Esophagus squamous epithelium (tissue), 5 donors: ENCODE measurements at places on chromosomes 2 and 18.

GRCh38 chr18:63145851-63146555 is 173.6 kb downstream of the BCL2 start:
- no peak for DNase-seq

GRCh38 chr2:233026198-233026813 is 6.2 kb upstream of the NEU2 start:
- DNase-seq: no peak

- no peak for DNase-seq
Observed at GRCh38 chr2:31896293-31896692, 114.5 kb downstream of the MEMO1 start.

DNA sequence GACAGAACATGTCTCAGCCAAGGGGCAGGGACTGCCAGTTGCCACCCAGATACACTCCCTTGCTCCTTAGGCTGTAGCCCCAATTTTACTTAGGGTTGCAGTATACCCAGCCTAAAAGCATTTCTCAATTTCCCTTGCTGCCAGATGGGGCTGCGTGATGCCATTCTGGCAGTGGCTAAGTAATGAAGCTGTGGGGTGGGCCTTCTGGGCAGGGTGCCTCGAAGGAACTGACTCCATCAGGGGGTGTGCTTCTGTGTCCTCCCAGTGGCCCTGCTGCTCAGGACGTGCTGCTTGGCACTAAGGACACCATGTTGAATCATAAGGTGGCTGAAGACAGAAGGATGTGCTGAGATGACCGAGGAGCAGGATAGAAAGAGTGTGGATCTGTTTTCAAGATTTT is 74.2 kb downstream of the VWA3B start:
- DNase-seq: no peak

DNA sequence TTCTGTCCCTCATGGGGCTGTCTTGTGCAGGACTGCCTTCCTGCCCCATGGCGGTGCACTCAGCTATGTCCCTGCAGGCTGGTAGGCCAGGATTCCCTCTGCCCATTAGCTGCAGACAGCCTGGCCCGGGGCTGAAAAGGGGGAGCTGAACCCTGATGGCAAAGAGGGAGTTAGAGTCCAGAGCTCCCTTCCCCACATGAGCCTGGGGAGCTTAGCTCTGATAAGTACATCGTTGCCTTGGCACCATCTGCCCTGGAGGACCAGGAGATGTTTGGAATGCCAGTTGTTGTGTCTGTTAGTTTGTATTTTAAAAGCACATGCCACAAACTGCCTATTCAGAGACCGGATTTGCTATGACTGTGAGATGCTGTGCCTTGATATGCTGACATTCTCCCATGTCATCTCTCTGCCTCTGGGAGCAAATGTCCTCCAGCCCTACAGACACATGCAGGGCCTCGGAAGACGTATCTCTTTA is 65.1 kb upstream of the AFF3 start:
- no peak for DNase-seq

GRCh38 chr2:222548992-222549391 is 106.9 kb downstream of the FARSB start:
- DNase-seq: no peak

DNA sequence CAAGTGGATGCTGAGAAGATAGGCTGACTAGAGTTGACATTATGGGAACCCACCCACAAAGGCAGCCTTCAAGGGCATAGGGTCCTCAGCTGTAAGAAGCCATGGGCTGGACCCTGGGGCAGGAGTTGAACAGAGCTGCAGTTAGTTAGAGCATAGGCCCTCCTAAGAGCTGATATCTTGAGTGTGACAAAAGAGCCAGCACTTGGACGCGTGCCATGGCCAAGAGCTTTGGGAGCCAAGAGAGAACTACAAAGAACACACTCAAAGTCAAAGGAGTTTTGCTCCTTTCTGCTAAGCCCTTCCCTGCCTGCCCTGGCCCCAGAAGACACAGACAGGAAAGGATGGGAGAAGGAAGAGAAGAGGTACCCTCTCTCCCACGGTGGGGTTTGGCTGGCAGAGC is 29.9 kb upstream of the AGAP1 start:
- DNase-seq: no peak

- DNase-seq: no peak
Observed at GRCh38 chr2:101251844-101252407, 760 bp upstream of the CNOT11 start.

DNA sequence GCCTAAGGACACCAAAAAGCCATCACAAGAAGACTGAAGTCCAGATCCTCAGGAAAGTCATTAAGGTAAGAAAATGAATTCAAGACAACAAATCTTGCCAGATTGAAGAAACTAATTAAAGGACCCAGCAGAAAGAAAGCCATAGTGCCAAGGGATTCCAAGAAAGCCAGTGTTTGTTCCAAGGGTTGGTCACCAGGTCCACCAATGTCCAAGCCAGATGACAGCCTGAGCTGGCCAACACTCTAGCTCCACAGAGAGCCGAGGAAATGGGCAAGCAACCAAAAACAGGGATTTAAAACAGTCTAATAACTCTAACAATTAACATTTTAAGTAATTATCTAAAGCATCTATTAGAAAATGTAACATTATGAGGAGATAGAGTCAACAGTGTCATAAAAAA is 49.2 kb downstream of the DNER start:
- DNase-seq: no peak

DNA sequence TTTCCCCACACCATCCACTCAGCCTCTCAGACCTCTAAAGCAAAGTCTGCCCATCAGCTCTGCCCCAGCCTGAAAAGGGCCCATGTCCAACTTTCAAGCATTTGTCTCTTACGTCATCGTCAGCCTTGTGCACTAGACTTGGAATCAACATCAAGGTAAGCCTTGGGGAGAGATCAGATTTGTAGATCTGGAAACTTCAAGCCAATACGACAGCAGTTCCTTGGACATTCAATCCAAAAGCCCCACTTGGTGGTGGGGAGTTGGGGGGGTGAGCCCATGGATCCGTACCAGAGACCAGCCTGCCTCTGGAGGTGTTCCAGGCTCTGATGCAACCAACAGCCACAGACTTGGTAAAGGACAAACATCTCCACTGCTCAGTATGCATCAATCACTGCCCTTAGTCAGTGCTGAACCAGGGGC is 206.8 kb upstream of the MEIS1 start:
- DNase-seq: no peak

GRCh38 chr2:214103276-214104001 is 307.4 kb upstream of the VWC2L start:
- no peak for DNase-seq

DNA sequence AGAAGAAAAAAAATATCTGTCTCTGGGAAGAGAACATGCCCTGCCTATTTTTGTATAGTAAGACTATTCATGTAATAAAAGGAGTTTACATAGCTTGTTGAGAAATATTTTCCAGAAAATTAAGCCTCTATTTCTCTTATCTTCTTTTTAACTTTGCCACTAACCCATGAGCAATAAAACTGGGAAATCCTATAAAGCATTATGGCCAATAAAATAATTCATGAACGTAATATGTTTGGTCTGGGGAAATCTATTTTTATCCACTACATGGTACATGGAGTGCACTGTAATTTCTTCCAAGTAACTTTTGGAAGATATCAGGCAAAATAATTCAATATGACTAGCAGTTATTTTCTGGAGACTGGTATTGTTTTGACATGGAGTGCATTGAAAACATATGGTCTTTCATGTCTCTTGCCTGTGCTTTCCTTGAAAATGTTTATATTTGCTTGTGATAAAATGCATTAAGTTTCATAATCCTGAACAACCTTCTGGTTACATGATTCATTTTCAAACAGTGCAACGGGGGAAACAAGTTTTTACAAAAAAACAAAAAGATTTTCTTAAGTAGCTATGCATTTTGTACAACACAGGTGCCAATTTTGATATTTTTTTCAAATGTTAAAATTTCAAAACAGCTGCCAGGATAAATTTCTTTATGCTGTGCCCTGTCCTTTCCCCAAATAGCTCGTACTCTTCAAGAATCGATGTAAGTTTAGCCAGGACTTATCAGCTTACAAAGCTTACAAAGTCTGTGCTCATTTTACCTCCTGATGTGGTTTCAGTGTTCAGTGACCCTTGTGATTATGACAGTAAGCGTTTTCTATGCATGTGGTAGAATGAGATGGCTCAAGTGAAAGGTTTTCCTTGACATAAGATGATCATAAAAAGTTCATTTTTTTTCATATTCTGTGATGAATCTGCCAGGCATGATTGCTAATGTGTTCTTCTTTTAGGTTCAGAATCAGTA is 194.5 kb downstream of the UBE2E3 start:
- DNase-seq: no peak

- no peak for DNase-seq
Observed at GRCh38 chr2:63790906-63791305, 50.8 kb upstream of the UGP2 start.

DNA sequence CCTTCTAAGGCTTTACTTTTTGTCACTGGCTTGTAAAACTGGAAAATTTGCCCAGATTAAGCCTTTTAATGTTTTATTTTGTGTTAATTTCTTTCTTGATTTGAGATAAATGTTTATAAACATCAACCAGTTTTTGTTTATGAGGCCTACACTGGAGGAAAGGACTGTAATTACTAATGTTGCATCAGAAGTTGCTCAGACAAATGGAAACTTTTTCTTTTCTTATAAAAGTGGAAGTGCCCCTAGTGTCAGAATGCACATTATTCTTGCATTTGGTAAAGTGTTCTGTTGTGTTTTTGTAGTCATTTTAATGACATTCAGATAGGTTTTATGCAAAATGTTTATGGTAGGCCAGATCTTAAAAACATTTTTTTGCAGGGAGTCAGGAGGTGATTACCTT is 25.3 kb downstream of the LCLAT1 start:
- no peak for DNase-seq

- DNase-seq: no peak
Observed at GRCh38 chr2:189952536-189953109, 109.9 kb downstream of the MSTN start.

DNA sequence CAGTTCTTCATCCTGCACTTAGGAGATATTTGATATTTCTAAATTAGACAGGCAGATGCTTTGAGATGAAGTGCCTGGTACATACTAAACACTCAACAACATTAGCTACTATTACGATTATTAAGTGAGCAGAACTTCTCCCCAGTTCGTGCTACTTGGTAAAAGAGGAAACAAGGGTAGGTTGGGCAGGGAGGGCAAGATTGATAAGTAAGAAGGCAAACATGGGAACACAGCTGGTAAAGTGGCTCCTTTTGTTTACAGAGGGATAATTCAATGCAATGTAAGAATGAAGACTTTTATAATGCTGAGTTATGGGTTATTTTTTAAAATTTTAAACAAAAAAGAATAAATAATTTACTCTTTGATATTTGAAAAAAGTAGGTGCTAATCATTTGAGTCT is 15.9 kb upstream of the WIPF1 start:
- no peak for DNase-seq

GRCh38 chr2:180258579-180258978 is 251.5 kb upstream of the CWC22 start:
- DNase-seq: no peak

- DNase-seq: no peak
Observed at GRCh38 chr2:160994141-160995002, 165.9 kb upstream of the TANK start.

DNA sequence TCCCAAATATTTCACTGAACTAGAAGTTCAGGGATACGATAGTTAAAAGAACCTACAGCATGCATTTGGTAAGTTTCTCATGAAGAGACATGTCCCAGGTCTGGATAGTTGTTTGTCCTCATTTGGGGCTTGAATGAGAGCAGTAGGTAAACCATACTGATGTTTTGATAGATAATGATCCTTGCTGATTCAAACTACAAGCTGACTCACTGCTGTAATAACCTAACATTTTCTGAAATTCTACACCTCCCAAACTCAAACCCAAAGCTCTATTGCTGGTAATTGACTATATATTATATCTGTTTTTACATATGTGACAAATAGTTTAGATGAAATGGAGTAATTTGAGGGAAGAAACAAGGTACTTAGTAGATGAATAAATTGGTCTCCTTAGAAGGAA is 154.1 kb upstream of the BOD1L2 start:
- DNase-seq: no peak

DNA sequence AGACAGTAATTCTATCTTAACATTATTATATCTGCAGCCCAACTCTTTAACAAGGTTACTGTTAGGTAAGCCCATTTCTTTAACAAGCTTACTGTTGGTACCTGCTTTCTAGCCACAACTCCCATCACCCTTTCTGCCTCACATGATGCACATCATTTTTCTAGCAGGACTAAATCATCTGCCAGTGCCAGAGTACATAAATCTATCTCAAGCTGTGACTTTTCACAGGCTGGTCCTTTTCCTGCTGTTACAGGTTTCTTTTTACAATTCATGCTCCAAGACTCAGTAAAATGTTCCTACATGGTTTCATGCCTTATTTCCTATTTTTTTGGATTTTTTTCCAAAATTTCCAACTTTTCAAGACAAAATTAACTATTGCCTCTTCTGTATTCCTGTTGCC is 30.4 kb upstream of the ZC3H15 start:
- no peak for DNase-seq

- no peak for DNase-seq
Observed at GRCh38 chr2:3023531-3023930, 354.1 kb downstream of the EIPR1 start.

DNA sequence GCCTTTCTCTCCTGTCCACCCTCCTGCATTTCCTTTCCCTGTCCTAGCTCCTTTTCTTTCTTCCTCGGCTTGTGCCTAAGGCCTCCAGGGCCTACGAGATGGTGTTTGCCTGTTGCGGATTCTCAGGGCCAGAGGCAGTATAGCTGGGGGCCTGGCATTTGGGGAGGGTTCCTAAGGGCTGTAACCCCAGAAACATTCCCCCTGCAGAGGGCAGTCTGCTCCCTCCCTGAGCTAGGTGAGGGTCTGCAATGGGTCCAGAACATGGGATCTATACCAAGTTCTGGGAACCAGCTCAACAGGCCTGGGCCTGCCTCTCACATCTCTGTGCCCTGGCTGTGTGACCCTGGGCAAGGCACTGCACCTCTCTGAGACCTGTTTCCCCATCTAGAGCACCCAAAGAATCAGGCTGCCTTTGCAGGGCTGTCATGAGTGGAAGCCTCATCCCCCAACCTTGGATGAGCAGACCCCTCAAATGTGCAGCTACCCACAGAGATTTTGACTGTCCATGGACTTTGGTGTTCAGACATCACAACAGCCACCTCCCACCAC is 97.5 kb downstream of the GLI2 start:
- no peak for DNase-seq

GRCh38 chr18:64981915-64982314 is 768.9 kb upstream of the CDH7 start:
- DNase-seq: no peak

- no peak for DNase-seq
Observed at GRCh38 chr2:241764275-241765241, 12.1 kb upstream of the GAL3ST2 start.

DNA sequence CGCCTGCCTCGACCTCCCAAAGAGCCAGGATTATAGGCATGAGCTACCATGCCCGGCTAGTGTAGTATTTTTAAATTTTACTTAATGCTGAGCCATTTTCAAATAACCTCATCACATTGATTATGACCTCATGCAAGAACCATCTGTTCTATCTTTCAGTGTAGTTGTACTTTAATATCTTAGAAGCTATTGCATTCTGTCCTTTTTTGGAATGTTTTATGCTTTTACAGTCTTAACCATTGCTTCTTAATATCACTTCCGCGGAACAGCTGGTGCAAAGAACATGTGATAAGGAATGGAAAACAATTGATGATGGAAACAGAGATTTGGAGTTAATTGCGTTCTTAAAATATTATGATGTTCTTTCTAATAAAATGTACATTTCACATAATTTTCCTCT is 2.7 kb downstream of the GEN1 start:
- DNase-seq: no peak
